ENCODE measurements at places on chromosomes 12 and 14. TPM values are rescaled to one million over a fixed set of nuclear protein-coding genes. Genes with fewer than 3 reads are reported as not detected.

DNA sequence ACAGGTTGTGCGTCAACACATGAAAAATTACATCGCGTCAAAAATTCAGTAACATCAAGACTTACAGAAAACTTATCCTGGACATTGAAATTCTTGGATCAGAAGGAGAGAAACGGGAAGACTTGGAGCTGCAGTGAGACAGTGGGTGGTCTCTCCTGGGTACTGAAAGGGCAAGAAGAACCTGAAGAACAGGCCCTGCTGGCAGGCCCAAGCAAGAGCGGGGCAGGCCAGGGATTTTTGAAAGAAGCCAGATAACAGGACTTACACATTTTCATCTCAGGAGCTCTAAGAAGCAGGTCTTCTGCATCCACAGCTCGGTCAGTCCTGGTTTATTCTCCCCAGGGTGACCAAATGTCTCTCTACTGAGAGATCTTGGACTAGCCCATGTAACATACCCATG is 466.5 kb upstream of the SOX5 start:
- no peak for DNase-seq

DNA sequence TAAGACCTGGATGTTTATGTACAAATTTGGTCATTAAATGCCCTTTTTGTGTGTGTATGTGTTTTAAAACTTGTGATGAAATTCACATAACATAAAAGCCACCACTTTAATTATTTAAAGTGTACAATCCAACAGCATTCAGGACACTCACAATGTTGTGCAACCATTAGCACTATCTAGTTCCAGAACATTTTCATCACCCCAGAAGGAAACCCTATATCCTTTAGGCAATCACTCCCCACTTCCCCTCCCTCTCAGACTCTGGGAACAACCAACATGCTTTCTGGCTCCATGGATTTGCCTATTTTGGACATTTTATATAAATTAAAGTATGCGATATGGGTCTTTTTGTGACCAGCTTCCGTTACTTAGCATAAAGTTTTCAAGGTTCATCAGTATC is 124.6 kb downstream of the TTC7B start:
- no peak for DNase-seq

- peak; percentile 32 for DNase-seq
Measured at GRCh38 chr14:56463271-56463890, 116.2 kb upstream of the TMEM260 start.

DNA sequence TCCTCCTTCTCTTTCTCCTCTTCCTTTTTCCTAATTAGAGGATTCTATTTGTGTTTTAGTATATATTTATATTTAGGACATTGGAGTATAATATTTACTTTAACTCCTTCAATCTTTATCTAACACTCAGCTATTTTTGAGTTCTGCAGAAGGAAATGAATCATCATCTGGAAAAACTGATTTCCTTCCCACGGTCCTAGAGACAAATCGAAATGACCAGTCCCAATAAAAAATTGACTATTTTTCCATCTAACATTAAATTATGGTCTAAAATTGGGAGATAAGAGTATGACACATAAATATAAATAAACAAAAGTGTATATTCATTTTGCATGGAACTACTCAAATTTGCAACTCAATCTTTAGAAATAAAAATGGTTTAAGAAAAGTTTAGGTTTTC is 167.4 kb downstream of the TMTC3 start:
- DNase-seq: no peak

- DNase-seq: no peak
Measured at GRCh38 chr12:43063650-43064049, 474.1 kb upstream of the PRICKLE1 start.

DNA sequence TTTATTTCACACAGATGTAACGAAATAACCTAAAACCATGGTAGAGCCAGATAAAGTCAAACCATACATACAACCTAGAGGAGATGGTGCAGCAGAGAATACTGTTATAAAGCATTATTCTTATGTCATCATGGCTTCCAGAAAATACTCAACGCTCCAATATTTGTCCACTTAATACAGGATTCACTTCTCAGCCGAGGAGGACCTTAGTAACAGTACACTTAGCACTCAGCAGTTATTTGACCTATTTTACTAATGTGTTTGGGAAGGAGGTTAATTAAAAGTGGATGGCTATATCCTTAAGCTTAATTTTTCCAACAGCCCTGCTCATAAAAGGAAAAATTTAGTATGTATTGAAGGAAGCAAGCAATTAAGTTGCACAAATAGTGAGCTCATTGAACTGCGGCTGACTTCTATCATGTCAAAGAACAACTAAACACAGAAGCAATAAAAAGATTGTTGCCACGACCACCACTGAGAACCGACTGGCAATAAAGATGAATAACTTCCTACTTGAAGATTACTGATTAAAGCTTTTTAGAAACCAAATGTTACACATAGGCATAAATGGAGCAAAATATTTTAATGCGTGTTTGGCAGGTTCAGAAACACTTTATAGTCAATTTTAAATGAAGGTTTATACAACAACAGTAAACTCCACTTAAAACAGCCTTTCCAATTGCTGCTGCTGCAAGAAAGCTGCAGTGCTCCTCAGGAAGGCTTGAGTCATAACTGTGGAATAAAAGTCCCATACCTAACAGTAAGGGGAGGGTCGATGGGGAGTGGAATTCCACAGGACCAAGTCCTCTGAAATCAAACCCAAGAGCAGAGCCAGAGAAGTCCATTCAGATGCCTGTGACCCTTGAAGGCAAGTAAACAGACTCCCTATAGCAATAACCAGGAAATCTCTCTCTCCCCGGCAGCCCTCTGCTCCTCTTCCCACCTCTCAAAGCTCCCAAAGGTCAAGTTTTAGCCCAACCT is 218.9 kb upstream of the CDKN3 start:
- DNase-seq: no peak

GRCh38 chr12:9730011-9730410 is 2.9 kb downstream of the CLECL1 start:
- no peak for DNase-seq

GRCh38 chr12:25156061-25156460 is 38.9 kb downstream of the DNAI7 start:
- DNase-seq: no peak

- no peak for DNase-seq
Measured at GRCh38 chr14:100059438-100059781, 5.8 kb upstream of the EVL start.

DNA sequence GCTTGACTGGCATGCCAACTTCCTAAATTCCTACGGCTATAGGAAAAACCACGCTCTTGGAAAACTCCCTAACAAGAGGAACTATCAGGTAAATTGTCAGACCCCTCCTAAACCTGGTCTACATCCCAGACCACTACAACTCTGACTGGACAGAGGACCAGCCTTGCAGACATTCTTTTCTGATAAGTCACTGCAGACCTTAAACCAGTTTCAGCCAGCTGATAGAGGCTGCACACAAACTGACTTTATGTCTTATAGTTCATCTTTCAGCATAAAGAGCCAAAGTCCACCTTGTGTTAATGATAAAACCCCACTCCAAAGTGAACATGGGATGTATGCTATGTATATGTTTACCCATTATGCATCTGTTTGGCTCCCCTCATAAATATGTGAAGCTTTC is 166.6 kb downstream of the KTN1 start:
- DNase-seq: no peak

ZNF385A gene
- 18.1 TPM for polyA plus RNA-seq

All from muscle of arm (tissue), 14 donors.